ENCODE measurements at places on chromosomes 3 and 15.

GRCh38 chr3:153052096-153052460 lies 109.9 kb upstream of the RAP2B start:
- no peak for DNase-seq

- DNase-seq, result peak; percentile 12
Measured at GRCh38 chr3:96814651-96815567, 515 bp downstream of the EPHA6 start.

DNA sequence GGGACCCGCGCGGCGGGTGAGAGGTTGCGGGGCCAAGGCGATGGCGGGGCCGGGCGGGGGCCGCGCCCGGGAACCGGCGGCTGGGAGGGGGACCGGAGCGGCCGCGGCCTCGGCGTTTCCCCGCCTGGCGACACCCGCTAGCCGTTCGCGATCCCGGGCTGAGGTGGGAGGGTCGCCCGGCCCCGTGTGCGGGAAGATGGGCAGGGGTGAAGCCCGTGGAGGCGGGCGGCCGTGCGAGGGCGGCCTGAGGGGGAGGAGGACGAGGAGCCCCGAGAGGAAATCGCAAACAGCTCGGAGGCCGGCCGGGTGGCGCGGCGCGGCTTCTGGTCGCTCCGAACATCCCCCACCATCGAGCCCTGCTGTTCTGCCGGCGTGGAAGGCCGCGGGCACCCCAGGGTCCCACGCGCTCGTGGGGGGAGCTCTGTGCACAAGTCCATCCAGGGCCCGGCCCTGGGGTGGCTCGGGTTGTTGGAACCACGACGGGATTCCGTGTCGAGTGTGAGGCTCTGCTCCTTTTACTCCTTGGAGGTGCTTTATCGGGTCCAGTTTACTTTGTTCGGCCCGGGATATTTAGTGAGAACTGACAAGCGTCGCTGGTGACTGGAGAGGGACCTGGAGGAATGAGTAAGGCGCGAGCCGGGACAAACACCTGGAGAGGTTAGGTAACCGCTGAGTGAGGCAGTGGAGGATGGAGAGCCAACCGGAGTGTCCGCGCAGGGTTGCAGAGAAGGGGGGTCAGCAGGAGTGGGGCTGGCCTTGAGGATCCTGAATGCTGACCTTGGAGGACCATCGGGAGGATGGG lies 728 bp downstream of the CRTC3 start:
- peak; percentile 80 for DNase-seq

GRCh38 chr3:29011966-29012365 lies 268.9 kb upstream of the RBMS3 start:
- no peak for DNase-seq

GRCh38 chr3:152047465-152047864 lies 174.0 kb downstream of the SUCNR1 start:
- no peak for DNase-seq

GRCh38 chr3:152516216-152516615 lies 247.5 kb downstream of the MBNL1 start:
- no peak for DNase-seq

DNA sequence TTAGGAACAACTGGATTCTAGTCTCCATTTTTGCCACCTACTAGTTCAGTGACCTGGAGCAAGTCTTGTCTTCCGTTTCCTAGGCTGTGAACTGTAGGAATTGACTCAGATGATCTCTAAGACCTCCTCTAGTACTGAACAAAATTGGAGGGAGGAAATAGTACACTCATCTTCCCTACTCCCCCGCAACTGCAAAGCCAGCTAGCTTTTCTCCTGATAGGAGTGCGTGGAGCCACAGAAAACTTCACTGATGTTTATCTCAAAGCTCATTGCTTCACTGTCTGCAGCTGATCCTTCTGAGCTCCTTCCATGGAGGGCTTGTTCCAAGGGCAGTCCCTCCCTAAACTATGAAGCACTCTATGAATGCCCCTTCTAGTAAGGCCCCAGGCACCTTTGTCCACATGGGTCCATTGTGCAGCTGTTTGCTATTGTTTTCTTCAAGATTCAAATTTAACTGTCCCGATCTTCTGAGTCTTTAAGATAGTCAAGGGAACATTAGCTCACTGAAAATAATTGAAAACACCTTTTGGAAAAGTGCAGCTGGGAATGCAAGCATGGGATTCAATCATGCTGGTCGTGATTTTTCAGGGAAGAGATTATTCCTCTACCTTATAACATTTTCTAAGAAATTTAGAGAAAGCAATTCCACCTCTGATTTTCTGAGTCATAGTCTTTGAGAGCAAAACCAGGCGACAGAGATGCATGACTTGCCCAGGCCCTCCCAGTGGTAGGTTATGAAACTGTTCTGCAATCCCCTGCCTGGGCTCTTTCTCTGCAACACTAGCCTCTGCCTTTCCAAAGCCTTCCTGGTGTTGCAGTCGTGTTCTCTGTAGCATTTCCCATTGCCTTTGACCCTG lies 24.3 kb downstream of the FILIP1L start:
- DNase-seq, result peak; percentile 21

- DNase-seq, result no peak
Measured at GRCh38 chr3:18713577-18713951, 288.4 kb upstream of the SATB1 start.

GRCh38 chr3:186515125-186515524 lies 29.1 kb downstream of the CRYGS start:
- DNase-seq, result no peak

GRCh38 chr3:128505771-128506170 lies 12.8 kb upstream of the GATA2 start:
- no peak for DNase-seq

DNA sequence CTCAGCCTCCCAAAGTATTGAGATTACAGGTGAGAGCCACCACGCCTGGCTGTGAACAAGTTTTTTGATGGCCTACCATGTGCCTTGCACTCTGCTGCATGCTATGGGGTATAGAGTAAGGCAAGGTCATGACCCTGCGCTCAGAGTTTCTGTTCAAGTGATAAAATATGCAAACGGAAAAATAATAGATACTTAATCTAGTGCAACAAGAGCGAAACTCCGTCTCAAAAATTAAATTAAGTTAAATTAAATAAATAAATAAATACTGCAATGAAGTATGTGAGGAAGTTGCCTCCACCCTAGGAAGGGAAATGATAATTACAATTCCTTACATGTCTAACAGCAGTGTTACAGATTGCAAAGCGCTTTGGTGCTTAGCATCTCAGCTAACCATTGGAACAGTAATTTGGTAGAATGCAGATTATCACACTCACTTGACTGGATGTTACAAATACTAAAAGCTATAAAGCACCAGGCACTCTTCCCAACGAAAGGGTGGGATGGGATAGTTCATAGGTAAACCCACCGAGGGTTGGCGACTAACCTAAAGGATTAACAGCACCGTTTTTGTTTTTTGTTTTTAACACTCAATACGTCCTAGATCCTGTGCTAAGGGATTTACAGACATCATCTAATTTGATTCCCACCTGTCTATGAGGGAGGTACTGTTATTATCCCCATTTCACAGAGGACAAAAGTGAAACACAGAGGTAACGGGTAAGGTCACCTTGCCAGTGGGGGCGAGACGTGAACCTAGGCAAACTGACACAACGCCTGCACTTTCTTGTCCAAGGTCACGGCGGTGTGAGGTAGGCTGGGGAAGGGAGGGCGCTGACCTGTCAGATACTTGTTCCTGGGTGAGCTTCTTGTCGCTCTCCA lies 793 bp upstream of the FANCD2 start:
- DNase-seq, result no peak

All from GM13977 (cell line).